ENCODE measurements at places on chromosomes 5 and 9.

DNA sequence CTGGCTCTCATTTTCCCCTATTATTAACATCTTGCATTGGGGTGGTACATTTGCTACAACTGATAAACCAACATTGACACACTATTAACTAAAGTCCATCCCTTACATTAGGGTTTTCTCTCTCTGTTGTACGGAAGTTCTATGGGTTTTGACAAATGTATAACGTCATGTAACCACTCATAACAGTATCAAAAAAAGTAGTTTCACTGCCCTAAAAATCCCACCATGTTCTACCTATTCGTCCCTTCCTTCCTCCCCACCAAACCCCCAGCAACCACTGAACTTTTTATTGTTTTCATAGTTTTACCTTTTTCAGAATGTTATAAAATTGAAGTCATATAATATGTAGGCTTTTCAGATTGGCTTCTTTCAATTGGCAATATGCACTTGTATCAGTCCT lies 40.1 kb downstream of the MLLT3 start:
- DNase-seq, result no peak

- DNase-seq, result no peak
These were observed 16.4 kb downstream of the TARS1 start for GRCh38 chr5:33457126-33457525.

DNA sequence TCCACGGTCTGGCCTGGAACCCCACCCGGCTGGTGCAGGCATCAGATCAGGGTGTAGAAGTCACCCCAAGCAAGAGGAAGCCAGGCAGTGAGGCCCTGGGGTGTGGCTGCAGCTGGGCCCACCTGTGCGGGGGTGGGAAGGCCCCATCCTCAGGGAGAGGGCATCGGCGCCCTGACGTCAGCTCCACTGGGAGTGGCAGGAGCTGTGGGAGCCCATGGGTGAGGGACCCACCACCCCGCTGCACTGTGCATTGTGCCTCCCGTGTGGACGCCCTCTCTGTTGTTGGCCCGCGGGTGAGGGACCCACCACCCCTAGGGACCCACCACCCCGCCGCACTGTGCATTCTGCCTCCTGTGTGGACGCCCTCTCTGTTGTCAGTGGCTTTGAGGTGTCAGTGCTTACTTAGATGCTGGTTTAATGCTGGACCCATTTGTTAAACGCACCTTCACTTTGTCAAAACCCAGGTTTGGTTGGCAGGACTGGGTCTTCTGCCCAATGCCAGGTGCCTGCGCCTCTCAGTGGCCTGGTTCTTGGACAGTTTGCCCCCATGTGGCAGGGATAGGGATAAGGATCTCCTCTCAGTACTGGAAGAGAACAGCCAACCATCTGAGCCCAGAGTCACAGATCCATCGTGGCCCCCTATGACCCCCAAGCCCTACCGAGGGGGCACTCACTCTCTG lies 6.9 kb upstream of the EXOC3 start:
- no peak for DNase-seq

GRCh38 chr5:139605887-139606286 lies 42.3 kb upstream of the CXXC5 start:
- DNase-seq, result no peak

DNA sequence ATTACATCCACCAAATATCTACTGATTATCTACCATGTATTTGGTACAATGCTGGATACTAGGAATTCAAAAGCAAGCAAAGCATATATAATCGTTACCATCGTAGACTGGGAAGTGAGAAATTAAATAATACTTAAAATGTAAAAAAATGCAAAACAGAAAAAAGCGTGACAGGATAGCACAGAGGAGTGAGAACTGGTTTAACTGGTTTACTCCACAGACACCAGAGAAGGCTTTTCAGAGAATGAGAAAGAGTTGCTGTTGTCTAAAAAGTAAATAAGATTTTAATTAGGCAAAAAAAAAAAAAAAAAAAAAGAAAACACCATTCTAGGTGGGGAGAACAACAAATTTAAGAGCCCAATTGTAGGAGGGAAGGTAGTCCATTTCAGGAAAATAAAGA lies 657.9 kb upstream of the ST8SIA4 start:
- DNase-seq, result no peak

DNA sequence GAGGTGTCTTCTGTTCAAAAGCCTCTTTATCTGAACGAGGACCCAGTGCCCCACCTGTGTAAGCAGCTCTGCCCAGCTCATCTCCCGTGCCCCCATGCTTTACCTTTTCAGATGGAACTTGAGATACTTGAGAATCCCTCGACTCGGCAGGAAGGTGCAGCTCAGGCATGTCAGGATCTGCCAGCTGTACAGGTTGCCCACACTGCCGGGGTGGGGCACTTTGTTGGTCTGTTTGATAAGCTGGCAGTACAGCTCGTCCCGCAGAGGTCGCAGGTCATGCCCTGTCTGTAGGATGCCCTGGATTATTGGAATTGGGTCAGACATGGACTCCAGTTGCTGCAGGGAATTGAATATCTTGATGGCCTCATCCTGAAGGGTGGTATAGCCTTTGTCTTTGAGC lies 58.0 kb upstream of the RETREG1 start:
- DNase-seq, result no peak

Data from substantia nigra (tissue), 51 donors.